ENCODE measurements at places on chromosomes 7 and 10.
A peak's percentile ranks its signal among the peaks of the same experiment; 100 is the strongest.

DNA sequence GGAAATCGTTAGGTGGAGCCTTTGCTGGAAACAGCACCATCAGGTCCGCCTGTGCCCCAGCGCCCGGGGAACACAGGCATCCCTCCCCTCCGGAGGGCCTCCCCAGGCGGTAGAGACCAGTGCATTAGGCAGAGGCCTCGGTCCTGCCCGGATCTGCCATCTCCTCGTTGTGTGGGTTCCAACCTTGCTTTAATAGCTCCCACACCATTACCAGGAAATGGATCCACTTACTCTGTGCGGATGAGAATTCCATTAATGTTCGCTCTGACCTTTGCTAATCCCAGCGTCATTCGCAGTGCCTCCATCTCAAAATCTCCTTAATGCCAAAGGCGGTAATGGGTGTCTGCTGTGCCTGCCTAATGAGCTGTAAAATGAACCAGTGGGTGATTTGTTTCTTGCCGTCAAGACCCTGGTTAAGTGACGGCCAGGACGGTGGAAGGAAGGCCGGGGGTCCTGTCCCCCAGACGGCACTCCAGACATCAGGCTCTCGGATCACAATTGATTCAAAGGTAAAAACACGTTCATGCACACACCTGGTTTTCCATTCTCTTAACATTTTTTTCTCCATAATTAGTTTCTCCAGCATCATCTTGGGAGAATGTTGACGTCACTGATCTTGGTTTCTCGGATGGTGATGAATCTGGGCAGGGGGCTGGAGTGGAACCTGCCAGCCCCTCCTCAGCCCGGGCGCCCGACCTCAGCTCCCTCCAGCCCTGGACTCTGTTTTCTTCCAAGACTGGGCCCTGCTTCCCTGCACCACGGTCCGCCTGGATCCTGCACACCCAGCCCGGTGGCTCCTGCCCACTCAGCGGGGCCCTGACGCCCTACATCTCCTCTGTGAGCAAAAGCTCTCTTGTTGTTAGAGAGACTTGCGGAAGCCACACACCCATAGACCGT, 22.8 kb upstream of the FAM20C start:
- DNase-seq, result no peak

GRCh38 chr7:149722356-149722957, 50.9 kb downstream of the ZNF467 start:
- no peak for DNase-seq

GRCh38 chr7:1725199-1725690, 55.2 kb downstream of the ELFN1 start:
- peak; percentile 92 for DNase-seq

- DNase-seq, result no peak
These were observed 13.5 kb downstream of the RPA3 start for GRCh38 chr7:7704867-7705266.

GRCh38 chr10:133394801-133395221, 854 bp downstream of the MTG1 start:
- no peak for DNase-seq

- no peak for DNase-seq
These were observed 46.8 kb downstream of the KCNH2 start for GRCh38 chr7:150931199-150931869.

- no peak for DNase-seq
These were observed 9.0 kb downstream of the FAM204A start for GRCh38 chr10:118332948-118333710.

DNA sequence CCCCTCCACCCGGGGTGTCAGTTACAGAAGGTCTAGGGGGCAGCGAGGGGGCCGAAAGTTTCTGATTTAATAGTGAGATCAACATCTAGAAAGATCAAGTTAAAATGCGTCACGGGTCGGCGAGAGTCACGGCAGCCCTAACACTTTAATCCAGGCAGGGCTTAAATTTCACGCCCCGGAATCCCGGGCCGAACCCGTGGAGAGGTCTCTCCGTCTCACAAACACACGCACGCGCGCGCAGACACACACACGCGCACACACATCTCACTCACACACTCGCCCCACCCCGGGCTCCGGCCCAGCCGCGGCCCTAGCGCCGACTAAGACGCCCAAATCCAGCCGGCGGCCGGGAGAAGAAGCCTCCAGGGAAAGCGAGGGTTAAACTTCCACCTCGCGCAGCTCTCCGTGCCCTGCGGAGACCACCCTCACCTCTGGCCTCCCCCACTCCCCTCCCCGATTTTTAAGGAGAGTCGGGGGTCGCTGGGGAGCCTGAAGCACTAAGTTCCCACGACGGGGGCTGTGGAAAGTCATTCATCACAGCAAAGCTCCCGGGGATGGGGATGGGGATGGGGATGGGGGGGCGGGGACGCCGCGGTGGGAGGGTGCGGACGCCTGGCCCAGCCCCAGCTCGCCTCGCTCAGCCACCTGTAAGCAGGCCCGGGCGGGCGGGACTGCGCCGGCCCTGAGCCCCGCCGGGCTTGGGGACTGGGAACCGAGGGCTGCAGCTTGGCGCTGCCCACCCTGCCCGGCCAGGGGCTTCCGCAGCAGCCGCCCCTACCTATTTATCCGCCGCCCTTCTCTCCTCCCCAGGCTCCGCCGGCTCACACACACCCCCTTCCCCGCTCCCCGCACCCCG, 1.6 kb downstream of the PDGFA start:
- DNase-seq, result no peak

GRCh38 chr10:123402656-123403055, 248.5 kb downstream of the BUB3 start:
- no peak for DNase-seq

- no peak for DNase-seq
These were observed 29.0 kb upstream of the ZNF273 start for GRCh38 chr7:64874114-64874513.

GRCh38 chr10:79142064-79142491, 73.3 kb downstream of the ZMIZ1 start:
- no peak for DNase-seq

- no peak for DNase-seq
These were observed 1.5 kb downstream of the RGS10 start for GRCh38 chr10:119541046-119541445.

DNA sequence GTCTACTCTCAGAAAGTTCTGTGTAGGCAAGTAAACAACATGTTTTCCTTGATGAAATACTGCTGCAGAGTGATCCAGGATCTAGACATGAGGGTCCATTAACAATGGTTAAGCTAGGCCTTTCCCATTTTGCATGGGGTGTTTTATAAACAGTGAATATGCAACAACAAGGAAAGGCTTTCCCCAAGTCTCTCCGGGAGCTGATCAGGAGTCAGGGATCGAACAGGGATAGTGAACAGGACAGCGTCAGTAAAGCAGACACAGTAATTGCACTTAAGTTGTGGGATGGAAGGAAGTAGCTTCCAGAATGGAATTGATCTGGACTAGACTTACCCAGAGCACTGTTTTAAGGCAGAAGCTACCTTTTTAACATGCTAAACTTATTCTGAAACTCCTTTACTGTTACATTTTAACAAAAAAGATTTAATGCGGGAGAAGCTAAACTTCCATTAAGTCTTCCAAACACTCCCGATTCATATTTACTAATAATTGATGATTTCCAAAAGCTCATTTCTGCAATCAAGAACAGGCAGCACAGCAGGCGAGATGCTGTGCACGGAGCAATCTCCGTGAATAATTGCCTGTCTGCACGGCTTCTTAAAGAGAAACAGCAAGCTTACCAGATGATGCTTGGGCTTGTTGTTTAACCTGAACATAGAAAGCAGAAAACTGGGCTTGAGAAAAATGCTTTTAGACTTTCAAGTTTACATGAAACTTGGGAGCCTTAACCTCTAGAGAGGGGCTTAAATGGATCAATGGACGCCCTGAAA, 50.3 kb upstream of the DOCK1 start:
- DNase-seq, result no peak

GRCh38 chr10:128476845-128477244, 350.6 kb upstream of the MKI67 start:
- DNase-seq, result no peak

GRCh38 chr10:22321156-22321923, 441 bp downstream of the BMI1 start:
- no peak for DNase-seq

GRCh38 chr10:132443605-132443982, 46.6 kb downstream of the PWWP2B start:
- DNase-seq, result no peak

DNA sequence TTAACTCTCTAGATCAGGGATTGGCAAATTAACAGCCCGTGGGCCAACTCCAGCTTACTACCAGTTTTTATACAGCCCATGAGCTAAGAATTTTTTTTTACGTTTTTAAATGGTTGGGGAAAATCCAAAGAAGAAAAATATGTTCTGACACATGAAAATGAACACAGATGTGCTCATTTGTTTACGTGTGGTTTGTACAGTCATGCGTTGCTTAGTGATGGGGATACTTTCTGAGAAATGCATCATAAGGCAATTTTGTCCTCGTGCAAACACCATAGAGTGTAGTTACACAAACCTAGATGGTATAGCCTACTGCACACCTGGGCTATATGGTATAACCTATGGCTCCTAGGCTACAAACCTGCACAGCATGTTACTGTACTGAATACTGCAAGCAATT, 8.3 kb upstream of the SMKR1 start:
- no peak for DNase-seq

- DNase-seq, result no peak
These were observed 41.3 kb upstream of the INHBA start for GRCh38 chr7:41744161-41744560.

DNA sequence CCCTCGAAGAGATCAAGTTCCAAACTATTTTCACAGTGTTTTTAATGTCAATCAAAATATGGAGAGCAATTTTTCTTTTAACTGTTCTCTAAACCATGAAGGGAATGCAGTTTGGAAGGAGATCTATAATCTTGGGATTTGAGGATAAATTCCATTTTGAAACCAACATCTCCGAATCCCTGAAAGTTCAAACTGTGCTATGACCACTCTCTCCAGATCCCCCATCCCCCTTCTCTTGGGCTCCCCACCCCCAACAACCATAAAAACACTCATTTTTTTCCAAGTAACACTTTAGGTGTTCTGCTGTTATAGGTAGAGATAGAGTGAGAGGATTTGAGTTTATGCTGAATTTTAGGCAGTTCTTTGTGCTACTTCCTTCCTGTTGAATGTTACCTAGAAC, 1.7 kb downstream of the CALD1 start:
- DNase-seq, result no peak

DNA sequence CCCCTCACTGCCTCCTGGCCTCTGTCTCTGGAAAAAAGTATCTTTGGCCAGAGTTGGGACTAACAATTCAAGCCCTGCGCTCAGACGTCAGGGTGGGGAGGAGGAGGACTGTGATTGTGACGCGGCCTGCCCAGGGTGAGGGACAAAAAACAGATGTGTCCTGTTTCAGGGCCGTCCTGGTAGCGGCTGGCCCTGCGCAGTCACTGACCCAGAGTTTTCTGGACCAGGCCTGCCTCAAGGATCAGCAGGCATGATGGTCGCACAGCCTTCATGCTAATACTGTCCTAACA, 110.1 kb downstream of the CYTH3 start:
- no peak for DNase-seq

DNA sequence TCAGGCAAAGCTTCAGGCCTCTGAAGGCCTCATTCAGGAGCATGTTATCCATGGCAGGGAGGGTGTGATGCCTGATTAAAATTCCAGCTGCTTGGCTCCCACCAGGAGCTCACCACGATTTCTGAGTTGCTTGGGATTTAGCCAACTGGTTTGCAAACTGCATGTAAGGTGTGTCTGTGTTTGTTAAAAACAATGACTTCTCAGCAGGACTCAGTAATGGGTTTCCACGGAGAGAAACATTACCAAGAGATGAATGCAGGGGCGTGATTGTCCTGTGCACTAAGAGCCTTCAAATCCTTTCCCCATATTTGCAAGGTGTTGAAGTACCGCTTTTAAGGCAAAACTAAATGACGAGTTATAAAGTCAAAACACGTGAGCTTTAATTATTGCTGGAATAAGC, 88.8 kb upstream of the BTBD16 start:
- DNase-seq, result peak; percentile 34

- no peak for DNase-seq
These were observed 1.4 kb upstream of the VSTM4 start for GRCh38 chr10:49116509-49117375.

DNA sequence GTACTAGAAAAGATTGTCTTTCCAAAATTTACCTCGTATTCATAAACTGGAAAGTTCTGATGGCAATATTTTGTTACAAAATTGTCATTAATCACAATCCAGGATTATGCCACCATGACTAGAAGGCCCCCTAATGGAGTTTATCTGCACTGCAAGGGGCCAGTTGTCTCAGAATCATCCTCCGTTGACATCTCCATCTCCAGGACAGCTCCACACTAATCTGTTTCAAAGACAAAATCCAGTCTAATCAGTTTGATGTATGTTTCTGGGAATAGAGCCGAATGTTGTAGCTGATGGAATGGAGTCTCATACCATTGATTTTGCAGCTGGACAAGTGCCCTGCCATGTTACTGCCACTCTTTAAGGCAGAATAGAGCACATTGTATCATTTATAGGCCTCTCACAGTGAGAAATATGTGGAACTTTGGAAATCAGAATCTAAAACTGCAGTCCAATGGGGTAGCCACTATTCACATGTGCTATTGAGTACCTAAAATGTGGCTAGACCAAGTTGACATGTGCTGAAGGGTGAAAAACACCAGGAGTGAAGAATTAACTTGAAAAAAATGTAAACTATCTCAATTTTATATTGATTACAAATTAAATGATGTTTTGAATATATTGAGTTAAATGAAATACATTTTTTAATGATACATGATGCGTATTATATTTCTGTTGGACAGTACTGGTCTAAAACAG, 38.3 kb upstream of the TOMM7 start:
- no peak for DNase-seq

DNA sequence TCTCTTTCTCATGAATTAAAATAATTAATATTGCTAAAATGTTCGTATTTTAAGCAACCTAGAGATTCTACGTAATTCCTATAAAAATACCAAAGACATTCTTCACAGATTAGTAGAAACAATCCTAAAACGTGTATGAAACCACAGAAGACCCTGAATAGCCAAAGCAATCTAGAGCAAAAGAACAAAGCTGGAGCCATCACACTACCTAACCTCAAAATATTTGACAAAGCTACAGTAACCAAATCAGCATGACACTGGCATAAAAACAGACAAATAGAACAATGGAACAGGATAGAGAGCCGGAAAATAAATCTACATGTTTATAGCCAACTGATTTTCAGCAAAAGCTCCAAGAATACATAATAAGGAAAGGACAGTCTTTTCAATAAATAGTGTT, 105.5 kb upstream of the PTN start:
- no peak for DNase-seq

GRCh38 chr10:131662851-131663250, 238.0 kb upstream of the PPP2R2D start:
- no peak for DNase-seq

- peak; percentile 14 for DNase-seq
These were observed 38.0 kb upstream of the CACNA2D1 start for GRCh38 chr7:82481499-82482097.

DNA sequence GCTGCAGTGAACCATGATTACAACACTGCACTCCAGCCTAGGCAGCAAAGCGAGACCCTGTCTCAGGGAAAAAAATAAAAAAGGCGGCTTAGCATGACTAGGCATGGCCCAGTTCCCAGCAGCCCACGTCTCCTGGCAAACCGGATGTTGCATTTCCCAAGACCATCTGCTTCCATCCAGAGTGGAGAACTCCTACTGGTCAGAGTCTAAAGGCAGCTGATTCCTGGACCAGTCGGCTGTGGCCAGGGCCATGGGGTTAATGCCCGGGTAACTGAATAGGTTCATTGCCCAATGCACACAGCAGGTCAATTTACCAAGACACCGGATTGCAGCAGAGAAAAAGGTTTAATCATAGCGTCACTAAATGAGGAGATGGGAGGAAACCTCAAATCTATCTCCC, 133.1 kb downstream of the MYL10 start:
- DNase-seq, result no peak

- no peak for DNase-seq
These were observed 20.6 kb downstream of the SHTN1 start for GRCh38 chr10:116984202-116984990.
